HepG2 (cell line): ENCODE measurements at places on chromosomes 11 and 22. TPM values are rescaled to one million over a fixed set of nuclear protein-coding genes. Genes with fewer than 3 reads are reported as not detected.

The AIFM3 gene
- total RNA-seq: 11.0 and 15.3 TPM in 2 replicates

DNA sequence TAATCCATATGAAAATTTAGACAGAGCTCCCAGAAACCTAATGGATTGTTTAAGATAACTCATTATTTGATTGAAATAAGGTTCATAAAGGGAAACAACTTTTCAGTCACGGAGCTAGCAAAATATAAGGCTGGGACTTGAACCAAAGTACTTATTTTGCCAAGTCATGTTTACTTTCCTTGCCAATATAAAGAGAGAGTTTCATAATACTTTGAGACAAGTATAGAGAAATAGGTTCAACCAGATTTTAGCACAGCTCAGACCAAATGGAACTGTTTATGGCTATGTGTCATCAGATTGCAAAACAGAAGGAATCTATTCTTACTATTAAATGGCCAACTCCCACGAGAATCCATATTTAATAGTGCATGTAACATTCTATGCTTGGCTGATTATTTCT is 1517.5 kb upstream of the TENM4 start:
- no peaks in the 10 kb centered on the region for H3K27me3 ChIP-seq
- no peak overlapping the region for H3K27ac ChIP-seq
- H3K4me3 ChIP-seq: no peak overlapping the region
- no peak for DNase-seq
- no peaks in the 10 kb centered on the region for H3K4me1 ChIP-seq

DNA sequence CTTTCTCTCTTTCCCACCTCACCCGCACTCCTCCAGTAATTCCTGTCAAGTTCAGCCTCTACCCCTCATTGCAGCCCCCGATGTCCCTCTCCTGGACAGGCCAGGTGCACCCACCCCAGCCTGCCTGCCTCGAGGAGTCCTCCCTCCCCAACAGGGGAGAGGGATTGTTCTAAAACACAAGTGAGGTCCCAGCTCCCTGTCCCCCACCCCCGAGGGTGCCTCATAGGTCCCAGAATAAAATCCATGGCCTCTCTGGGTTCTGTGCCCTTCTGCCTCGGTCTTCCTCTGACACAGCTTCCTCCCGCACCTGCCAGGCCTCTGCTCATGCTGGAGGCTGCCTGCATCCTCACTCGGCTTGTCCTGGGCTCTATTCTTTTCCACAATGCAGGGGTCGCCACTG is 720.1 kb downstream of the BRD1 start:
- no peaks in the 10 kb centered on the region for H3K4me1 ChIP-seq
- no peaks in the 10 kb centered on the region for H3K36me3 ChIP-seq
- no peak for DNase-seq
- H3K27ac ChIP-seq: no peak overlapping the region

- no peak overlapping the region for H3K27ac ChIP-seq
- DNase-seq: peak; percentile 27
- H3K4me1 ChIP-seq: peaks cover 55% of the 10 kb centered on the region
- peaks cover 31% of the 10 kb centered on the region; the same call in 2 of the 3 replicates for H3K27me3 ChIP-seq
- peak overlapping the region; percentile 46 for H3K4me3 ChIP-seq
Measured at GRCh38 chr11:368414-369335, 624 bp upstream of the B4GALNT4 start.

- H3K36me3 ChIP-seq: no peaks in the 10 kb centered on the region
- peak; percentile 44 for DNase-seq
- H3K4me3 ChIP-seq: no peak overlapping the region
- peaks cover 37% of the 10 kb centered on the region; the same call in 2 of the 3 replicates for H3K27me3 ChIP-seq
- H3K4me1 ChIP-seq: peaks cover 19% of the 10 kb centered on the region
Measured at GRCh38 chr22:22942511-22943329, 55.1 kb downstream of the IGLL5 start.
